Islet precursor cell (in vitro differentiated cells): ENCODE measurements at places on chromosomes 2 and 18.
A peak's percentile ranks its signal among the peaks of the same experiment; 100 is the strongest.

- no peak for DNase-seq
These were observed 762.7 kb upstream of the TMEFF2 start for GRCh38 chr2:192957425-192957824.

- DNase-seq = no peak
These were observed 279.5 kb downstream of the NBAS start for GRCh38 chr2:15281681-15282080.

- DNase-seq = peak; percentile 37
These were observed 20.1 kb downstream of the INPP5D start for GRCh38 chr2:233079953-233080835.

- no peak for DNase-seq
These were observed 85.1 kb downstream of the UGP2 start for GRCh38 chr2:63926815-63927214.

DNA sequence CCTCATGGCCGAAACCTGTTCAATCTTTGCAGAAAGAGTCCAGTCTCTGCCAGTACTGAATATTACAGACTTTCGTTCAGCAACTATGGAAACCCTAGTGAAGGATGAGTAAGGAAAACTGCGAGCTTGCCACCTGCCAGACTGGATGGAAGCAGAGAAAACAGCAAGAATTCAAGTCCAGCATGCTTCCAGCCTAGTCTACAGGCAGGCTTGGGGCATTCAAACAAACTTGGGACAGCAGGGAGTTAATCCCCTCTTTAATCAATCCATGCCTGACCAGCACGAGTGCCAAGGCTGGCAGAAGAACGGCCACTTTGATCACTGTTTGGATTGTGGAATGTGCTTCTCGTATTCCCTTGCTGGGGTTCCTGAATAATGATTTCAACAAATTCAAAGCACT, 145.2 kb downstream of the EPHA4 start:
- no peak for DNase-seq

GRCh38 chr2:12819103-12819475, 102.4 kb downstream of the TRIB2 start:
- DNase-seq = peak; percentile 89

- no peak for DNase-seq
These were observed 11.0 kb downstream of the UBE2E3 start for GRCh38 chr2:180991361-180991760.

- DNase-seq = no peak
These were observed 137.8 kb downstream of the CLIP4 start for GRCh38 chr2:29253026-29253425.

DNA sequence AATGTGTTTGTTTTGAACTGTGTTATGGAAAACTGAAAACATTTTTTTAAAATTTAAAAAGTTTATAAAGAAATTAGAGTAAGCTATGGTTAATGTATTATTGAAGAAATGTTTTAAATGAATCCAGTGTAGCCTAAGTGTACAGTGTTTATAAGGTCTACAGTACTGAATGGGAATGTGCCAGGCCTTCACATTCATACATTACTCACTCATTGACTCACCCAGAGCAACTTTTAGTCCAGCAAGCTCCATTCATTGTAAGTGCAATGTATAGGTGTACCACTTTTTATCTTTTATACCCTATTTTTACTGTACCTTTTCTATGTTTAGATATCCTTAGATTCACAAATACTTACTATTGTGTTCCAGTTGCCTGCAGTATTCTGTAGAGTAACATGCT, 215.1 kb upstream of the THUMPD2 start:
- DNase-seq = no peak

DNA sequence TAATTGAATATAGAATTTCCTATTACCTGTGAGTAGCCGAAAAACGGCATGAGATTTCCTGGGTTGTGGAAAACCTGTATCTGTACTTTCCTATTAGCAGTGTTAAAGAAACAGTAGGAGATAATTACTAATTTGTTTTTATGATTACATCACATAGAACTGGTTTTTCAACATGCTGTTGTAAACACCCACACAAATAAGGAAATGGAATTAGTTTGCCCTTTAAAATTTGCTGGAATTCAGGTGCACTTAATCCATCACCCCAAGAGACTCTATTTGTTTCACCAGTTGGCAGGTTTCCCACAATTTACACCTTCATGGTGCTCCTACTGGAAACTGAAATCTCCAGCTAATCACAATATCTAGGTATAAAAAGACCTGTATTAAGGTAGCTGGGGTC, 274.1 kb upstream of the SLC8A1 start:
- DNase-seq = no peak

DNA sequence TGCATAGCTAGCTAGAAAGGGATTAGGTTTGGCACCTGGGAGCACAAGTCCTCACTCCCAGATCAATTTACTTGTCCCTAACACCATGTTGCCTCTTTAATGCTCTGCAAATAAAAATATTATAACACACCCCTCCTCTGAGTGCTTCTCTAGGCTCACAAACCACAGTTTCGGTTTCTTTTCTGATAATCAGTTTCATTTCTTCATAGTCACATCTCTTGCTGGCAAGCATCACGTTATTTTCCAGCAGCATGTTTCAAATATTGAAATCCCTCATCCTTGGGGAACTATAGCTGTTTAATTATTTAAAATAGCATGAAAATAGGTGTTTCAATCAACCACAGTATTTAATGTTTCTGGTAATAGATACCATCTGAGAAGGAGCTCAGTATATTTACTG, 13.9 kb upstream of the SMCHD1 start:
- no peak for DNase-seq

GRCh38 chr2:136246086-136246669, 128.2 kb upstream of the CXCR4 start:
- peak; percentile 62 for DNase-seq

DNA sequence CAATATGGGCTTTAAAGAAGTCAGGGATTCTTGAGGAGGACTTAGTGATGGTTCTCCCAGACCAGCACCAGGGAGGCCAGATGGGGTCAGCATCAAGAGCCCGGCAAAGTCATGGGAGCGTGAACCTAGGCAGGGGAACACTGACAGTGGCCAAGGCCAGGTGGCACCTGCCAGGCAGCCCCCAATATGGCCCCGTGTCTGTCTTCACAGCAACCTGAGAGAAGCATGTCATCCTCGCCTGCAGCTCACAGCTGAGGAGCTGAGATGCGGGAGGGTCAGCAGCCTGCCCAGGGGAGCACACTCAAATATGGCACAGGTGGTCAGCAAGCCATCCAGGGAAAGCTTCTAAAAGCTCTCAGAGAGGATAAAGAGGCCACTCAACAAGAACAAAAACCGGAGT, 105.7 kb upstream of the GPC1 start:
- DNase-seq = peak; percentile 17

GRCh38 chr2:16130541-16130880, 190.2 kb downstream of the MYCN start:
- DNase-seq = peak; percentile 14

- DNase-seq = no peak
These were observed 168.4 kb downstream of the ACKR3 start for GRCh38 chr2:236738030-236738429.

DNA sequence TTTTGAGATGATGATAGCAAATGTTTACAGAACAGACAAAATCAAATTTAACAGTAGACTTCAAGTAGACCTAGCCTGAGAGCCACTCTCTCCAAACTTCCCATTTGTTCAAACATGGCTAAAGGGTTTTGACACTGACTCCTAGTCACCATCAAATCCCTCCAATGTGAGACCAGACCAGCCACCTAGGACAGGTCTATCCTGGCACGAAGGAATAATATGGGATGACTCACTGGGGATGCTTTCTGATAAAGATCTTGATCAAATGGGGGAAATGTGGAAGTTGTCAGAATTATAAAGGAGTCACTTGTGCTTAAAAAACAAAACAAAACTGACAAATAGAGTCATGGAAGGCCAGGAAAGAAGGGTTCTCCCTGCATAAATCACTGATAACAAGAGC, 95.7 kb downstream of the EDAR start:
- no peak for DNase-seq

GRCh38 chr2:98453531-98453930, 8.9 kb downstream of the INPP4A start:
- DNase-seq = no peak

DNA sequence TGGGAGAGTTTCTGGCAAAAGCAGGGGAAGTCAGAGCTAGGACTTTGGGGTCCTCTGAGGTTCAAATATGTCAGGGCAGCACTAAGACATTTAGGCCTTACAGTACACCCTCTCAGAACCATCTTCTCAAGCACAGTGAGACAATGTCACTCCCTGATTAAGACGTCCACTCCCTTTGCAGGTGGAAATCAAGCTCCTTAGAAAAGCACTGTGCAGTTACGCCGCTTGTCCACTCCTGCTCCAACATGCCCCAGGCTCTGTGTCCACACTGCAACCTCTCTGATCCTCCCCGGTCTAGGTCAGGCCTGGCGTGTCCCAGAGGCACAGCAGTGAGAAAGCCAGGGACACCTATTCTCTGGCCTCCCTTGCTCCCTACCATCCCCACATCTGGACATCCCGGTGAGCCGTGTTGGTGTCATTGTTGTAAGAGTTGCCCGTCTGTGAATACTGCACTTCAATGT, 528.6 kb upstream of the ID2 start:
- DNase-seq = no peak
